ENCODE measurements at places on chromosomes 1 and 21.

DNA sequence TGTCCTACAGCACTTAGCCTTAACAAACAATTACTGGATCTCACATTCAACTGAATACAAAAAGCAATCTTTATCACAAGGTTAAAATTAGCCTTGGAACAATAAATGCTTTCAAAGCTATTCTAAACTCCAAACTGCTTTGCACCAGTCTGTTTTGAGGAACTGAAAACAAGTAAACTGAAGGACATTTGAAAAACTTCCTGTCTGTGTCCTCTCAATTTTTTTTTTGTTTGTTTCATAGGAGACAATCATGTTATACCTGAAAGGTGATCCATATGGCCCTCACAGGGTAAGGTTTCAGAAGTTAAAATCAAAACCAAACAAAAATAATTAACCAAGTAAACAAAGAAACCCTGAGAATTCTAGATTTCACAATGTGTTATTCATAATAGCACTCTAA lies 459.1 kb downstream of the DPYD start:
- DNase-seq: no peak

DNA sequence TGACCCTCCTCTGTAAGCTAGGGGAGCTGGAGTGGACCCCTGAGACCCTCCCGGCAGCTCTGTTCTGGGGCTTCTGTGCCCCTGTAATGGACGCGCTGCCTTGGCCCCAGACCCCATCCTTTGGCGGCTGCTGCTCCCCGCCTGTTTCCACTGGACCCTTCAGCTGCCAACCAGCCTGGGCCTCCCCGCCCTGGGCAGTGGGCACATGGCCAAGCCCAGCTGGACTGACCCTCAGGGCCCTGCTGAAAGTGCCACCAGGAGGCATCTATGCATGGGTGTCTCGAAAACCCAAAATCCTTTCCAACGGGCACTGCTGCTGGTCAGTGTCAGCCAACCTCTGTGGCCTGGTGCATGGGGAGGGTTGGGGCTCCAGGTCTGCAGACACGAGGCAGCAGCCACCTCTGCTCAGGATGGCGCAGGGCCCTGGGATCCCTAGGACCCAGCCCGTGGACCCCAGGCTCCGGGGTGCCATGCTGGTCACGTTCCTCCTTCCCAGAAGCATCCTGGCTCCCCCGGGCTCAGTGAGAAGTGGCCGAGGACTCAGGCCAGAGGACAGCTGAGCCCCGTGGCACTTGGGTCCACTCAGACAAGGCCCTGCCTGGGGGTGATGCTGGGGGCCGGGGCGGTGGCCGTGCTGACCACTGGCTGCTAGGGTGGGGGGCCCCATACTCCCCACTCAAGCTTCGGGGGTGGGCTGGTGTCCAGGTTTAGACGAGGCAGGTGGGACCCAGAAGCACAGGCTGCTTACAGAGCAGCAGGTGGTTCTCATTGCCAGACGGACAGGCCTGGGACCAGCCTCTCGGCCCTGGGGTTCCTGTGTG lies 46.9 kb downstream of the SLX9 start:
- DNase-seq: no peak

DNA sequence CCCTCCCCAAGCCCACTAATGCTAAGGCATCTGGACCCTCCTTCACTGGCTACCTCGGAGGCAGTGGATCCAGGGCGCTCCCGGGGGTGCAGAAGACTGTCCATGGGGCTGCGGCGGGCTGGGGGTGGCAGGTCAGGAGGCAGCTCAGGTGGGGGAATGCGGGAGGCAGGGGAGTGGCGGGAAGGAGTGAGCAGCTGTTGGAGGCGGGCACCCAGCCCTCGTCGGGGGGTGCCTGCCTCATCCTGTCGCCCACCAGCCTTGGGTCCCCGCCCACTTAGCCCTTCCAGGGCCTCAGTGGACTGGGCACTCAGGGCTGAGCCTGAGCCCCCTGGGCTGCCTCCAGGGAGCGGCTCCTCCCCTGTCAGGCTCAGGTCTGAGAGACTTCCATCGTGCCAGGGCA lies 10.7 kb upstream of the GATAD2B start:
- no peak for DNase-seq

DNA sequence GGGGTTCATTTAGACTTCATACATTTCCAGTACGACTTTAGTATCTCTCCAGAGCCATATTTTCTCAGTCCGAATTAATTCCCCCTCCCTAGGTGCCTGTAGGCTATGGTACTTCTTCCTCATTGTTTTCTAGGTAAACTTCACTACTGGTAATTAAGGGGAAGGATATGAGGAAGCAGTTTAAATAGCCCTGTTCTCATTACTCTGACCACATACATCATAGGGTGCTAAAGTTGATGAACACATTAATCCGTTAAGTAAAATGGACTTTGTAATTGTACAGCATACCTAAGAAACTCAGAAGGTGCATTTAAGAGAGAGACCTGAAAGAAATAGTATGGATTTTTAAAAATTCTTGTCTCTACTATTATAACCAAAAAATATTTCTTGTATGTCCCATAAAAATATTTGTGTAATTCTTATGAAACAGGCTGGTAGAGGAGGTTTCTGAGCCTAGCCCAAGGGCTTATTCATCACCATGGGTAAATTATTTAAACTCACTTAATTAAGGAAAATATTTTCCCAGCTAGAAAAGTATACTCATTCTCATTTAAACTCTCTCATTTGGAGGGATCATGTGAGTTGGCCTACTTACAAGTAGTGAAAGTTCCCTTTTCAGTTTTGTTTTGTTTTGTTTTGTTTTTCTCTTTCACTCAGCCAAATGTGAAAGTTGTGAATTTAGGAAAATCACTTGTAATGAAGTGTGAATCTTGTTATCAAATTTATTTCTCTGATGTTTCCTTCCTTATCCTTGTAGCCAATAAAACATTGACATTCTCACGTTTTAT lies 2.0 kb downstream of the PRMT6 start:
- DNase-seq: no peak

DNA sequence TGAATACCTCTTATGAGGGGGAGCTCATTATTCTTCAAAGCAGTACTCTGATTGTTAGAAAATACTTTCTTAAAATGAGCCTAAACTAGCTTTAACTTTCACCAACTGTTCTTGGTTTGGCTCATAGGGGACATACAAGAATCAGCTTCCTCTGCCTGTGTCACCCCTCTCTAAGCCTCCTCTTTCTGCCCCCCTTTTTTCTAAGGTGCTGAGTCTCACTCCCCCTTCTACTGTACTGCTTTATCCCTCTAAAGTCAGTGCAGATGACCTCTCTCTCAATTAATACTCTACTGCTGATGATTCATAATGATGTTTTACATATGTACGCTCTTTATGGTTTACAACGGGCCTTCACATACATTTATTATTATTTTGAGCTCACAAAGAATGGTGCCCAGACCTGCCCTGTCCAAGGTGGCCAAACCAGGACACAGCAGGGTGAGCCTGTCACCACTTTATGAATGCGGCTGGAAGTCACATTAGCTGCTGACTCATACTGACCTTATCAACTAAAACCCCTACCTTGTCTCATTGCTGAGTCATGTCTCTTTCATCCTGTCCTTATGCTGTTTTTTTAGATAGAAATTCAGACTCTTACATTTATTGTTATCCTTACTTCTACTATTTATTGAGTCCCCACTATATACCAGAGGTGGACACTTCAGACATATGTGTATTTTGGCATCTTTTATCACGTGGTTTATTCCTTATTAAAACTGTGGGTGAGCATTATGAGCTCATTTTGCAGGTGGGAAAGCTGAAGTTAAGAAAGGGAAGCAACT lies 126.9 kb downstream of the RNF220 start:
- DNase-seq: no peak

DNA sequence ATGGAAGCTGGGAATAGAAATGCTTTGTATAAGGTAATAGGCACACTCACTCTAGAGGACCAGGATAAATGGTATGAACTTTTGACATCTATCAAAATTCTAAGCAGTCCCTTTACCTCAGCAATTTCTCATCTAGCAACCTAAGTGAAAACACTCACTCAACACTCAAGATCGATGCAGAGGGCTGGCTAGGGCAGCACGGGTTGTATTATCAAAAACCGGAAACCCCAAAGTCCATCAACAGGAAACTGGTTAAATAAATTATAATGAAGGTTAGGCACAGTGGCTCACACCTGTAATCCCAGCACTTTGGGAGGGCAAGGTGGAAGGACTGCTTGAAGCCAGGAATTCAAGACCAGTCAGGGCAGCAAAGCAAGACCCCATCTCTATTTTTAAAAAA lies 9.4 kb downstream of the USP48 start:
- DNase-seq: no peak

GRCh38 chr1:242641461-242641860 lies 117.0 kb upstream of the PLD5 start:
- no peak for DNase-seq

DNA sequence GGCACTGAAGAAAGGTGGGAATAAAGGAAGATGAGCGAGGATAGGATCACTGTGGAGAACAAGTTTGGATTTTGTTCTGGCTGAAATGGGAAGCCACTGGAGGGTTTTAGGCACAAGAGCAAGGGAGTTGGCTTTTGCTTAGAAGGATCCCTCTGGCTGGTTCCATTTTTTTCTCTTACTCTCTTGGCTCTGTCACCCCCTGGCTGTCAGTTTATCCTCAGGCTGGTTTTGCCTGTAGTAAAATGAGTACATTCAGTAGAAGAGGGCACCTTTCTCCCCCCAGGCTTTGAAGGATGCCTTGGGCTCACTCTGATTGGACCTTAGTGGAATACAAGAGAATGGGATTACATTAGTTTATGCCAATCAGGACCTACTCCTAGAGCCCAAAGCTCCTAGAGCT lies 17.1 kb downstream of the CACHD1 start:
- no peak for DNase-seq

GRCh38 chr1:116878804-116879477 lies 30.8 kb upstream of the PTGFRN start:
- DNase-seq: no peak

GRCh38 chr1:167565922-167566321 lies 12.4 kb upstream of the CREG1 start:
- no peak for DNase-seq

Data from activated CD4-positive, alpha-beta T cell treated with anti-CD3 and anti-CD28 coated beads, Interleukin-2, amount 50 U/mL, for 24 hours (primary cell).